Stimulated activated CD4-positive, alpha-beta T cell treated with anti-CD3 and anti-CD28 coated beads, Interleukin-2, amount 100 ng/mL, for 24 hours (primary cell): ENCODE measurements at places on chromosomes 2 and 18.

- no peak for DNase-seq
Observed at GRCh38 chr2:136530146-136530545, 235.2 kb upstream of the THSD7B start.

DNA sequence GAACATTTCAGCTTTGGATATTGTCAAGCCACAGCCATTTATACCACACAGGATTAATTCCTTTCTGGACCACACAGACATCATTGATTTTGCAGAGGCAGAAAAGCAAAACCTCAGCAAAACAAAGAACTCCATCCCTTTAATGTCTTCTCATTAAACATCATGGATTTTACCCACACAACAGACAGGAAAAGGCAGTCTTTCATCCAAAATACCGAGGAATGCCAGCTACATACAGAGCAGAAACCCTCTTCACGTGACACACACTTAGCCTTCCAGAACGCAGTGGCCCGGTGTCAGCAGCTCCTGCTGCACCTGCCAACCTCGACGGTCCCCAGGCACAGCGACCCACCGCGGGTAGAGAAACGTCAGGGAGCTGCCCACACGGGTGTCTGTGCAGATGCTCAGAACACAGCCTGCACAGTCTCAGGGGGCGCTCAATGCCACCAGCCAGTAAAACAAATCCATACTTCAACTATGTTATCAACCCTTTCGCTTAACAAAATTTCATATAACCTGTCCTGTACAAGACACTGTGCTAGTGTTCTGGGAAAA, 304.5 kb downstream of the EIPR1 start:
- DNase-seq = no peak

DNA sequence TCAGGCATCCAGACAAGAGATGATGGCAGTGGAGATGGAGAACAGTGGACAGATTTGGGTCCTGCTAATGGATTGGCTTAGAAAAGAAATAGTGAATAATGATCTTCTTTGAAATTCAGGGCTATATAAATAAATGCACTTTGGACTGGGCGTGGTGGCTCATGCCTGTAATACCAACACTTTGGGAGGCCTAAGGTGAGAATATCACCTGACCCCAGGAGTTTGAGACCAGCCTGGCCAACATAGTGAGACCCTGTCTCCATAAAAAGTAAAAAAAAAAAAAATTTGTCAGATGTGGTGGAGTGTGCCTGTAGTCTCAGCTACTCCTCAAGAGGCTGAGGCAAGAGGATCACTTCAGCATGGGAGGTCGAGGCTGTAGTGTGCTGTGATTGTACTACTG, 102.4 kb upstream of the STON1 start:
- no peak for DNase-seq

GRCh38 chr2:144595686-144596072, 75.8 kb upstream of the ZEB2 start:
- DNase-seq = no peak

- DNase-seq = no peak
Observed at GRCh38 chr2:80086831-80087230, 217.7 kb downstream of the LRRTM1 start.

GRCh38 chr2:39338502-39338901, 94.7 kb upstream of the CDKL4 start:
- DNase-seq = no peak

DNA sequence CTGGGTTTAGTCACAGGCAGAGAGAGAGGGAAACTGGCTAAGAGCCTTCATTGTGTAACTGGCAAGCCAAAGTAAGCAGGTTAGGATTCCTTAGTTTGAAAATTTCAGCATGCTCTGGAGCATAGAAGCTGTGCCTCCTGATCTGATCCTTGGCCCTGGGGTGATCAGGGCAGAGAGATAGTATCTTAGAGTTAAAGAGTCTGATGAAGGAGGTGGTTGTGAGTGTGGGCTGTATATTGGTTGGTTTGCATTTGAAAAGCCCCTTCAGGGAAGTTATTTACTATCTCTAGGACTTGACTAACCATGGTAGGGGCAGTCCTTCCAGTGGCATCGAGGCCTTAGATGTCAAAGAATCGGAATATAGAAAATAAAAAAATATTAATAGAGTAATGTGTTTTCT, 230.1 kb downstream of the CD226 start:
- DNase-seq = no peak

GRCh38 chr18:10727477-10727876, 201.7 kb downstream of the NAPG start:
- no peak for DNase-seq

DNA sequence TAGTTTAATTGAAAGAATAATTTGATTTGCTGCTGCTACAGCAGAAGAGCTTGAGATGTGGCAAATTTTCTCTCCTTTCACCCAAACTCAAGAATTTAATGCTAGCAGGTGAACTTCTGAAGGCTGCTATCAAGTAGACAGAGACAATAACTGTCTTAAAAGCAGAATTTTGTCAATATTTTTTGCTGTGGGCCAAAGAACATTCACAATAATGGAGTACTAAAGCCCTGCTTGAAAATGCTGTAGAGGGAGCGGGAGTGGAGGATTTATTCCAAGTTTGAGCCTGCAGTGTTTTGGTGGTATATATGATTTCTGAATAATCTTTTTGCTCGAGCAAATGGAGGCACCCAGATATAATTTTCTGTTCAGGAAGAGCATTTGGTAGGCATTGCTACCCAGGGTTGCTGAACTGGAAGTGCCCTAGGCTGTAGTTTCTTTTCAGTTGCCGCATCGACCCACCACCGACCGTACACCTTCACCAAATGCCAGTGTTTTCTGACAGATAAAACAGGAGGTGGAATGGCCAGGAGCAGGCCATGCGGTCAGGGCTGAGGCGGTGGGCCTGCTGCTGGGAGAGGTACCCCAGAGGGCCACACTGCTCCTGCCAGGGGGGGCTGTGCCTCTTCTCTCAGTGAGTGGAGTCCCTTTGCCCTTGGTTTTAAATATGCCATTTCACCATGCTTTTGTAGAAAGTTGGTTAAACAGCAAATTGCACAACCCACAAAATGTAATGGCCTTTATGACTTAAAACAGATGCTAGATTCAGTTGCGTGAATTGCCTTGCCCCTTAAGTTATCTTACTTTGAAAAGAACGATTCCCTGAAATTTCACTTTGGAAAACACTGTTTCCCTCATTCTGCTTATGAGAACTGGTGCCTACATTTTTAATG, 36.4 kb downstream of the TSHZ1 start:
- no peak for DNase-seq

GRCh38 chr18:22108674-22109073, 60.7 kb upstream of the GATA6 start:
- DNase-seq = no peak

GRCh38 chr2:134161170-134161547, 92.7 kb upstream of the MGAT5 start:
- DNase-seq = no peak

DNA sequence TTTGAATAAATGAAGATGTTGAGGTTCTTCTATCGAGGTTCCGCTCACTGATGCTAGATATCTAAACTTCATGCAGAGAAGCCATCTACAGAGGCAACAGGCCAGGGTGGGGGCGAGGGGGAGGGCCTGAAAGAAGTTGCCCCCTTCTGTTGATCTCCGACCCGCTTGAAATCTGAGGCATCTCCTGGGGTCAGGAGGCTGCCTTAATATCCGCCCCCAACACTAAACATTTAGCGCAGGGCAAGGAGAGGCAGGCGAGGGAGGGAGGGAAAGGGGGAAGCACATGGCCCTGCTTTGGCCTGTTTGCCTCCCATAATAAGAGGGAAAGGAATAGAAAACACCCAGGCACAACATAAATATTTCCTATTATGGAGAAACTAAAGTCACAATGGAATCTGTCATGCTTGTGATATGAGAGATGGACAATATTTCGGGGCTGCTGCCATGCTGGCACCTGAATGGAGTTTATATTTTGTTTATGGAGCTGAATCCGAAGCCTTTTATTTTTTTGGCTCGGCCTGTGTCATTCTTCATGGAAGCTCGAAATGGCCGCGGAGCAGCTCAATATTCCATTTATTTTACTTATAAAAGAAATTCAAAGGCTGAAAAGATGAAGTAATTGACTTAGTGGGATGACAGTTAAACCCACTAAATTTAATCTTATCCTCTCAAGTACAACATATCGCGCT, 221.1 kb downstream of the INSIG2 start:
- DNase-seq = no peak

DNA sequence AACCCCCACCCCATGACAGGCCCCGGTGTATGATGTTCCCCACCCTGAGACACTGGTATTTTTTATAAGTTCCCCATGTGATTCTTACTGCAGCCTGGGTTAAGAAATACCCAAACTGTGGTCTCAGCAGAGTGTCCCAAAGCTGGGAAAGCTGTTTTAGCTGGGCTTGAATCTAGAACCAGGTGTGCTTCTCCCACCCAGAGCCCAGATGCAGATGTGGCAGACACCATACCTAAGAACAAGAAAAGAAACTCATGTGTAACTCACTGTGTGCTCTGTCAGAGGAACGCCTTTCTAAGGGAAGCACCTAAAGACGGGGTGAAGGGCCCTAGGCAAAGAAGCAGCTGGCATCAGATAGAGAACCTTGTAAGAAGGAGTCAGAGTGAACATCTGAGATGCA, 23.9 kb downstream of the DOK1 start:
- DNase-seq = no peak

GRCh38 chr2:71748227-71748626, 294.9 kb downstream of the DYSF start:
- DNase-seq = no peak

GRCh38 chr2:28444956-28445355, 50.9 kb upstream of the PLB1 start:
- no peak for DNase-seq

DNA sequence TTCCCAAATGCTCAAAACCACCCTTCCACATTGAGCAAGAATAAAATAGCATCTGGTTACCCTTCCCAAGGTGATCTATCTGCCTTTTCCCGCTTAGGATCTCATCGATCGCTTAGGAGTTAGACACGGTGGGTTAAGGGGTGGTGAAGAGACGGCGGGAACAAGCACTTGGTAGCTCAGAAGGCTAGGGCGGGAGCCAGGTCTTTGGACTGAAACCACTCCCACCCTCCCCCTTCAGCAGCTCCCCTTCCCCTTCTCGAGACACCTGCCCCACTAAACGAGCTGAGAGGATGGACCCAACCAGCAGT, 513 bp downstream of the THOC1 start:
- no peak for DNase-seq

DNA sequence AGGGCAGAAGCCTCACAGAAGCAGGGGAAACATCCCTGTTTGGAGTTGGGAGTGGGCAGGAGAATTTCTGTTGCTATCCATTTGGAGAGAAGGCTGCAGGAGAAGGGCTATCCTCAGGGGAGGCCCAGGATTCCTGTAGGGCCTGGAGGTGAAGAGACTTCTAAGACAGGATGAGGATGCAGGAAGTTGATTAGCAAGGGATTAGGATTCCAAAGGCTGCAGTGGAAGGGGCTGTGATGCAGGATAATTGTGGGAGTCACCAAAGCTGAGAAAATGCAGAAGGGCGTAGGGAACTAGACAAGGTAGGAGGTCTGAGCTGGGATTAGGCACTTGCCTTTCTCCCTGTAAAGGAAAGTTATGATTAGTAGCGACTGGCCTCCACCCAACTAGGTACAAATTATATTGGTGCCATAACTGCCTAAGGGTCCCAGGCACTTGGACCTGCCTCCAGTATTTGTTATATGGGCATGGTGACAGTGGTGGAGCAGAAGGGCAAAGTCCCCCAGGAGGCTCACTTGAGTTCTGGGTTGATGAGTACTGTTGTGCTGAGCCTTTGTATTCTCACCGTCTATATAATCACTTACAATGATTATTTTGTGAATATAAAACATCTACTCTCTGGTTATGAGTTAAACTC, 96.4 kb upstream of the MSTN start:
- no peak for DNase-seq

- DNase-seq = no peak
Observed at GRCh38 chr18:39425172-39425850, 1859.7 kb upstream of the CELF4 start.

DNA sequence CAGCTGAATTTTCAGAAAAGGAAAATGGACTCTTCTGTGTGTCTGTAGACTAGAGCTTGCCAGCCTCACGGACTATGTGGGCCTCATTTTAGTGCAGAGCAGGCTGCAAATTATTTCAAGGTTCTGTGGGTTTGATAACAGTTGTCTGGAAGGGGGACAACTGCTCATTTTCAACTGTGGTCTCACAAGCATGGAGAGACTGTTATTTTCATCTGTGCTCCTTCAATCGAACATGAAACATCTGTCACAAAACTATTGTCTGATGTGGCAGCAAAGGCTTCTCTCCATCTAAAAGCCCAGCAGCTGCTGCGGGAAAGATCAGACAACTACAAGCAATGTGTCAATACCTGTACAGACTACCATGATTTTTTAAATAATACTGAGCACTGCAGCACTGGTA, 211.8 kb downstream of the LRRTM4 start:
- no peak for DNase-seq

- no peak for DNase-seq
Observed at GRCh38 chr2:211401328-211401727, 844.9 kb downstream of the CPS1 start.

DNA sequence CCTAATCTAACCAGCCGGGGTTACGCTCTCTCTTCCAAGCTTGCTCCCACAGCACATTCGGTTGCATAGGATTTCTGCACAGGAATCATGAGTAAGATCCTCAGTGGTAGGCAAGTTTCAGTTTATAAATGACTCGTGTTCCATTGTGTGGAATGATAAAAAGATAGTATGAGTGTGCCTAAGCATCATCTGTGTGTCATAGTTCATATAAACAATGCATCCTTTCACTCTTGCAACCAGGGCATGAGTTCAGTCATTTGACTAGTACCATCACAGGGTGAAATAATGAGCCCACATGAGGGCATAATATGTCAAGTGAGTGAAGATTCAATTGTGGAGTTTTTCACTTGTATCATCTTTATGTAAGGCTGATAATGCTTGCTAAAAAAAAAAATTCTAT, 417.1 kb upstream of the CDH2 start:
- no peak for DNase-seq
